Activated CD8-positive, alpha-beta T cell treated with anti-CD3 and anti-CD28 coated beads for 36 hours (primary cell): ENCODE measurements at places on chromosomes 13 and 19.
A peak's percentile ranks its signal among the peaks of the same experiment; 100 is the strongest.

DNA sequence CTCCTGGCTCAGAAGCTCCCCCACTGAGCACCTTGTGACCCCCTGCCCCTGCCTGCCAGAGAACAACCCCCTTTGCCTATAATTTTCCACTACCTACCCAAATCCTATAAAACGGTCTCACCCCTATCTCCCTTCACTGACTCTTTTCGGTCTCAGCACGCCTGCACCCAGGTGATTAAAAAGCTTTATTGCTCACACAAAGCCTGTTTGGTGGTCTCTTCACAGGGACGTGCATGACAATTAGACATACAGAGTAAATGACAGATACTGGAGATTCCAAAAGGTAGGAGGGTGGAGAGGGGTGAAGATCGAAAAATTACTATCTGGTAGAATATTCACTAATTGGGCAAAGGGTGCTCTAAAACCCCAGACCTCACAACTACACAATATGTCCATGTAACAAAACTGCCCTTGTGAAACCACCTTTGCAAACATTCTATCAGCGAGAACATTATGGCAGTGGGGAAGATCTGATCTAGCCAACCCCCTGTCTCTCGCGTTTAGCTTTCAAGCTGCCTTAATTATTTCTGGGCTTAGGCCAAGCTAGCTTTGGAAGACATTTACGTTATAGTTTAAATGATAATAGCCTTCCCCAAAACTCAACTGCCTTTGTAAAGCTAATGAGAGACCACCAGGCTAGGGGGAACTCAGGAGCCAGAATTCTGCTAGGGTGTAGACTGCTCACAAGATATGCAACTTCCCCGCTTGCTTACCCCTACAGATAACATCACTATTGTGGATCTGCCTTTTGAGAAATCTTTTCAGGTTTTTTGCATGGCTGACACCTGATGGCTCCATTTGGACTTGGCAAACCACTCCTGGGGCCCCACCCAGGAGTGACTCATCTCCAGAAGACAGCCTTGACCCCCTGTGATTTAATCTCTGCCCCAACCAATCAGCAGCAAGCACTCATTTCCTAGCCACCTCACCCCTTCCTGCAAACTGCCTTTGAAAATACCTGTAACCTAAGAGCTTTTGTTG lies 1534.0 kb upstream of the SPRY2 start:
- no peak for DNase-seq

DNA sequence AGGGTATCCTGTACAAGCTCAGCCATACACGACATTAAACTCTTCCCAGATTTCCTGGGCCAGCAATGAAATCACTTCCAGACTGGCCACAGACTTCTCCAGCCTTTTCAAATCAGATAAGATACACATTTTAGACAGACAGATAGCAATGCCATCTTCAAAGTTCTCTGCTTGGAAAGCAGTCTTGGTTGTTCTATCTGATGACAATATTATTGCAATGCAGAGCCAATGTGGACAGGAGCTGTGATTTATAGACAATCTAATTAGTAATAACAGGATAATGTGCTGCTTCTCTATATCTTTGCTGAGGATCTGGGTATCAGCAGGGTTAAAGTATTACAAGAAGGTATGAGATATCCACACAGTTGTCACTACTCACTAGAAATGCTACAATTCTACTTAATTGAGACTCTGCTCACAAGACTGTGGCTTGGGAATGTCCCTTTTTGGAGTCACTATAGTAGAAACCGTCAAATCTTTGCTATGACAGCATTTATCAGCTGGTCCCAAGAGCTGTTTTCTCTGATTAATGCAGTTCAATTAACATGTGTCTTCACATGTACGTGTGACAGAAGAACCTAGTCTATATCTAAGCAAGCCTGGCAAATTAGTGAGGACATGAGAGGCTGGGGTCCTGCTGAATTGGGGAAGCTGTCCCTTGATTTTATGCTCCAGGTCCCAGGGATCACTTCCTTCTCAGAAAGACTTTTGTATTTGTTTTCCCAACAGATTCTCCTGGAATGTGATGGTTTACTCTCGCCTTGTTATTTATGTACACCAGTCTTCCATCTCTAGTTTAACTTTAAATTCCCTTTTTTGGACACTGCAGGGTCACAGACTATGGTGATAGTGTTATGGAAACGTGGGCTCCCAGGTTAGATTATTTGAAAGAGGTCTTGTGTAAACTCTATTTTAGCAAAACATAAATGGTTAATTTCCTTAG lies 68.8 kb downstream of the COL4A1 start:
- DNase-seq = no peak

DNA sequence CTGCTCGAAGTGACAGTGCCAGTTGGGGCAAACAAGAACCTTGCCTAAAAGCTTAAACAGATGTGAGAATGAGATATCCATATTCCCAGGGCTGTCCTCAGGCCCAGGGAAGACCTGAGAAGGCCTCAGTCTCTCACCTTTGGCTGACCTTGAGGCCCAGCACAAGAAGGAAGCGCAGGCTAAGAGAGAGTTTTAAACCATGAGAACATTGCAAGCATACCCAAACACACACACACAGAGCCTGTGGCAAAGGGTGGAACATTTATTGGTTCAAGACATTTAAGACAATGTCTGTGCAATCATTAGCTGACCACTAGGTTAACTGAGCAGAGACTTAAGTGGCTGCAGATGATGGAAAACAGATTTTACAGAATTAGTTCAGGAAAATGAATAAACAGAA lies 248.2 kb downstream of the NBEA start:
- DNase-seq = no peak

GRCh38 chr13:22883956-22884355 lies 296.8 kb upstream of the SGCG start:
- DNase-seq = no peak

GRCh38 chr13:53041968-53042516 lies 13.4 kb downstream of the OLFM4 start:
- DNase-seq = no peak

DNA sequence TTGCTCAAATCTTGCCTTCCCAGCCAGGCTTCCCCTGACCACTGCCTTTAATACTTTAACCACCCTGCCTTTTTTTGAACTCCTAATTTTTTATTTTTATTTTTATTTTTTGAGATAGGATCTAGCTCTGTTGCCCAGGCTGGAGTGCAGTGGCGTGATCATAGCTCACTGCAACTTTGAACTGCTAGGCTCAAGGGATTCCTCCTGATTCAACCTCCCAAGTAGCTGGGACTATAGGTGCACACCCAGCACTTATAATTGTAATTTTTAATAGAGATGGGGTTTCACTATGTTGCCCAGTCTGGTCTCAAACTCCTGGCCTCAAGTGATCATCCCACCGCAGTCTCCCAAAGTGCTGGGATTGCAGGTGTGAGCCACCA lies 21.7 kb upstream of the FBXO27 start:
- no peak for DNase-seq

DNA sequence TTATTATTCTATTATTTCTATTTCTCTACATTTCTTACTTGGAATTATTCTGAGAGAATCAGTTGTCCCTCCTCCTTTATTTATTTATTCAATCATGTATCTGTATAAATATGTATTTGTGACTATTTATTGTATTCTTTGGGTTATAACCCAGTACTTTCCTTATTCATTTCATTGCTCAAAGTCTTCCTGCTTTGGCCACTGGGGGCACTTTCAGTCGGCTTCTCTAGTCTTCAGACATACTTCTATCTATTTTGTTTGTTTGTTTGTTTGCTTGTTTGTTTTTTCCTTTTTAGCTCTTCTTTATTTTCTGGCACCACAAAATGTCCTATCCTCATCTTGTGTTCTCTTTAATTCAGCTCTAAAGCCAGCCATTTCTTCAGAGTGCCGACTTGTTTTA lies 260.4 kb downstream of the NALCN start:
- DNase-seq = no peak

DNA sequence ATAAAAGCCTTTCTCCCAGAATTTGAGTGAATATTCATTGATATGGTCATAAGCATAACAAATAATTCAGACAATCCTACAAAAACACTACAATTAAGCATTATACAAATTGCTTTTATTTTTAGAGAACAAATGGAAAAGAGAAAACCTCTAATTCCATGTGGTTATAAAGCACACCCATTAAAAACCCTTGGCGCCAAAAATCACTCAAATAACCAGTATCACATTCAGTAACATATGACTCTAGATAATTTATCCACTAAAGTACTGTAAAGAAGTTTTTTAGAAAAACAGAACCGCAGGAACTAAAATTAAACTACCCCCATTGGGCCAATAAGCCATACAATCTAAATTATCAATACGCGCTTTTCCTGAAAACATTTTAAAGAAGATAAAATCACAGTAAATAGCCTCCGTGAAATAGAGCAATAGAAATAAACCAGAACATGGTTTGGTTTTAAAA lies 569 bp downstream of the LCP1 start:
- DNase-seq = no peak

DNA sequence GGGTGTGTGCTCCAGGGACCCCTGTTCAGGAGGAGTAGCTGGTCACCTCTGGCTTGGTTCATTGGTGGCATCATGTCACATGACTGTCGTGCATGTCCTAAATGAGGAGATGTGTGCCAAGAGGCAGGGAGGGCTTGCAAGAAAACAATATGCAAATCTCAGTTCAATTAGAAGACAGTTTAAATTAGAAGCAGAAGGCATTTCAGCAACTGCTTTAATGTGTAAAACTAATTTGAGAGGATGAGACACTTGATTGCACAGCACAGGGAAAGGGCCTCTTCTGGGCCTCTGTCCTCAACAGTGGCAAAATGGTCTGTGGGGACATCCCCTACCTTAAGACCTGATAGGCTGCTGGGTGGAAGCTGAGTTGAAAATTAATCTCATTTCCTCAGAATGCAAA lies 54.6 kb downstream of the SPATA13 start:
- no peak for DNase-seq

DNA sequence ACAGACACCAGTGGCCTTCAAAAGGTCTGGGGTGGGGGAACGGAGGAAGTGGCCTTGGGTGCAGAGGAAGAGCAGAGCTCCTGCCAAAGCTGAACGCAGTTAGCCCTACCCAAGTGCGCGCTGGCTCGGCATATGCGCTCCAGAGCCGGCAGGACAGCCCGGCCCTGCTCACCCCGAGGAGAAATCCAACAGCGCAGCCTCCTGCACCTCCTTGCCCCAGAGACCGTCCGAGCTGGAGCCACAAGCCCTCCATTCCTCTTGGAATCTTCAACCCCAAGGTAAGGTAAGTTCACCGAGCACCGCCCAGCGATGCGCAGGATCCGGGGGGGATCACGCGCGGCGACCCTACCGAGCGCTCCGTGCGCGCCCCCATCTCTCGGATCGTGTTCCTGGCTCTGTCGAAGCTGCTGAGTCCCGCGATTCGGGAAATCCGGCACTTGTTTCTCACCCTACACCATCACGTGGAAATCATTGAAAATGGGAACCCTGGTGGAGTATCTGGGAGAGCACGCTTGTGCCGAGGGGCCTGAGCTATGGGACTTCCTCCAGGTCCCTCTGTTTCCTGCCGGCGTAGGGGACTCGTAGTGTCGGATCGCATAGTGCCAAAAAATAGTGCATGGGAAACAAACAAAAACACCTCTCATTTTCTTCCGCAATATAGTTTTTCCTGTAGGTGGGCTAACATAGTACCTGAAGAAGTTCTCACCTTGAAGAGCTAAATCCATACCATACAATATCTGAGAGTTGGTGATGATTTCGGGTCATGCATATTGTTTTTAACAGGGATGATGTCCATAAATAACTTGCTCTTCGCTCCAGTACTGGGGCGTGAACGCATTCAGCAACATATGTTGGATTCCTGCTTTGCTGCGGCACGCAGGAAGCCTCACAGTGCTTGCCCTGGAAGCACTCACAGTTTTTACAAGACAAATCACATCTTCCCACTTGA lies 9.3 kb downstream of the PDX1 start:
- no peak for DNase-seq

DNA sequence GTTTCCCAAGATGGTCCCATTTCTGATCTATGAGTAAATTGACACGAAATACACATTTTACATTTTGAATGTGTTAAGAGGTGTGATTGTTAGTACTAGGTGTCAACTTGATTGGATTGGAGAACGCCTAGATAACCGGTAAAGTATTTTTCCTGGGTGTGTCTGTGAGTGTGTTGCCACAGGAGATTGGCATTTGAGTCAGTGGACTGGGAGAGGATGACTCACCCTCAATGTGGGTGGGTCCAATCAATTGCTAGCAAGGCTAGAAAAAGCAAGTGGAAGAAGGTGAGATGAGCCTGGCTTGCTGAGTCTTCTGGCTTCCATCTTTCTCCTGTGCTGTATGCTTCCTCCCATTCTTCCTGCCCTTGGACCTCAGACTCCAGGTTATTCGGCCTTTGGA lies 960.7 kb upstream of the PCDH9 start:
- no peak for DNase-seq

- DNase-seq = no peak
Observed at GRCh38 chr19:33872445-33873320, 76.0 kb downstream of the KCTD15 start.

DNA sequence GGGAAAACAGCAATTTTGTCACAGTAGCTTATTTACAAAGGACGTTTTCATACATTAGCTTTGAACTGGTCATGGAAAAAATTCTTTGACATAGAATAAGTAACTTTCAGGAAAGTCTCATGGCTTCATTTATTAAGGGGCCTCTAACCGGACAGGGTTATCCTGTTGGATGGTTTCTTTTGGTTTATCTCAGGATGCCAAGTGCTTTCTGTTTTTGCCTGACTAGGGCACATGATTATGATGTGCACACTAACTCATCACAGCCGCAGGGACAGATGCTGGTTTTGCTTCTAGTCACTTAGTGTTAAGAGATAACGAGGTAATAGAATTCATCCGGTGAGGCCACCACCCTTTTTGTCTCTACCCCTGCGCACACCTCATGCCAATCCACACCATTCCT lies 53.0 kb downstream of the TGDS start:
- DNase-seq = no peak

- no peak for DNase-seq
Observed at GRCh38 chr13:57837801-57838200, 206.3 kb downstream of the PCDH17 start.

- no peak for DNase-seq
Observed at GRCh38 chr19:36152352-36153091, at the start of gene COX7A1. COX7A1 (minus strand) TSS chr19:36152447; CDS start chr19:36152407, 40 bp downstream.

DNA sequence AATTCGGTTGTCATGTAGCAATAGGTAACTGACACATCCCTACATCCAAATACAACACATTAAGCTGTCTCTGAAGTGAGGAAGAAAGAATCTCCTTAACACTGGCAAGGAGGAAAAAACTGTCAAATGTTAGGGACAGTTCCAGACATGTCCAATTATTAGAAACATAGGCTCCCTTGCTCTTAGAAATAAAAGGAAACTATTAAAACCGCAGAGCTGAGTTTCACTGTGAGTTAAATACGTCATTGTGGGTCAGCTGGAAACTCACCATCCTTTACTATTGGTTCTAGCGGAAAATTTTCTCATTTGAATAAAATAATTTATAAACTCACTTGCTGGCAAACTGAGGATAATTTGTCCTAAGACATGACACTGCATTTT lies 40.7 kb downstream of the STARD13 start:
- no peak for DNase-seq

- DNase-seq = peak; percentile 24
Observed at GRCh38 chr19:23075031-23075733, 41.6 kb upstream of the ZNF730 start.

- DNase-seq = no peak
Observed at GRCh38 chr19:47631681-47632446, 22.9 kb downstream of the BICRA start.

- DNase-seq = no peak
Observed at GRCh38 chr13:21039097-21039800, 22.1 kb downstream of the LATS2 start.

GRCh38 chr13:40438022-40438680 lies 228.3 kb downstream of the FOXO1 start:
- DNase-seq = no peak

GRCh38 chr13:70523622-70524021 lies 415.4 kb upstream of the KLHL1 start:
- DNase-seq = no peak
